ENCODE measurements at places on chromosomes 3 and 15.

GRCh38 chr15:39908186-39908585 lies 11.9 kb downstream of the GPR176 start:
- peak; percentile 81 for DNase-seq

DNA sequence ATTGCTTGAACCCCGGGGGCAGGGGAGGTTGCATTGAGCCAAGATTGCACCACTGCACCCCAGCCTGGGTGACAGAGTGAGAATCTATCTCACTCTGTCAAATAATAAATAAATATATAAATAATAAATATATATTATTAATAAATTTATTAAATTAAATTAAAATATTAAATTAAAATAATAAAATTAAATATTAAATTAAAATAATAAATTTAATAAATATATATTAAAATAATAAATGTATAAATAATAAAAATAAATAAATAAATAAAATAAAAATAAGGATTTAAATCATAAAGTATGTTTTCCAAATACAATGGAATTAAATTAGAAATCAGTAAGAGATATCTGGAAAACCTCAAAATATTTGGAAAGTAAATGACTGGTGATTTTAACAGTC lies 43.3 kb downstream of the ATOSA start:
- no peak for DNase-seq

- no peak for DNase-seq
Measured at GRCh38 chr15:40069178-40070165, 30.5 kb upstream of the SRP14 start.

DNA sequence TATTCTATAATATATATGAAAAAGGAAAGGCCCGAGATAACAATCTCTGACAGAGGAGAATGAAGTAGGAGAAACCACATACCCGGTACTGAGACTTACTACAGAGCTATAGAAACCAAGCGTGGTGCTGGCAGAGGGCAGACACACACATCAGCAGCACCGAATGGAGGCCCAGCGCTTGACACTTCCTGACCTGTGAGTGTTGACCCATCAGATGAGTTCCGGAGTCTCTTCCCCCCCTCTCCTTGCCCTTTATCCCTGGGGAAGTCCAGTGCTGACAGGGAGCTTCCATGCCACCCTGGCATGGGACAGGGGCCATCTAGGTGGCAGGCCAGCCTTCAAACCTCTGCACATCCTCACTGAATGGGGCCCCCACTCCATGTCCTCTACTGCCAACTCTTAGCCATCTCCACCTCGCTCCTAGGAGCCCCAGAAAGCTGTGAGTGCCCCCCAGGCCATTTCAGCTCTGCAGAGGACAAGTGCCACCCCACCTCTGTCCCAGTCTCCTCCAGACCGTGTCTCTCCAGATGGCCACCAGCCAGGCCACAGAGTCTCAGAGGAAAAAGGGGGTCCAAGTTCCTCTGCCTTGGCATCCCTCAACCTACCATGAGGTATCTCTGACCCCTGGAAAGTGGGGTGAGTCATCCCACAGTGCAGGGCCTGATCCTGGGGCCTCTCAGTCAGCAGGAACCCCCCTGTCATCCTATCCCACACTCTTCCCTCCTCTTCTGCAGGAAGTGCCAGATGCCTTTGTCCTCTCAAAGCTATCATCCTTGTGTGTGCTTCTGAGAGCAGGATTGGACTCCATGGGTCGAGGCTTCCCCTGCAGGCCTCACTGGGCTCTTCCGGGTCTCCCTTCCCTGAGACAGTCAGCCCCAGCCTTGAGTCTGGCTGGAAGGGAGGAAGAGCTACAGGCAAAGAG lies 116.5 kb upstream of the ALDH1A3 start:
- no peak for DNase-seq

DNA sequence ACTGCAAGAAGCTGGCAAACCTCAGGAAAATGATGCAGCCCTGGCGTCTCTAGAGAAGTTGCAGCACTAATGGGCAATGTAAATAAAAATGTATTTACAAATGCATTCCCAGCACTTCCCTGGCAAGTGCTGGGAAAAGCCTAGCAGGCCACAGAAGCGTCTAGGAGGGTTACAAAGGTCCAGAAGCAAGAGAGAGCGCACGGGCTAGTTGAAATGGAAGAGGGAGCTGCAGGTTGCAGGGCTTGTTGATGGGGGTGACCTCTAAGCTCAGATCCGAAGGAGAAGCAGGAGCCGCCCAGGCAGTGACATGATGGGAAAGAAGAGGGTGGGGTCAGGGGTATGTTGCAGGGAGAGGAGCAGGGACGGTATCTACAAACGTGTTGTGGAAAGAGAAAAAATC lies 2.7 kb upstream of the KNL1 start:
- DNase-seq, result no peak

- DNase-seq, result no peak
Measured at GRCh38 chr3:127446756-127447155, 143.8 kb downstream of the TPRA1 start.

- DNase-seq, result no peak
Measured at GRCh38 chr15:39156646-39157250, 424.1 kb upstream of the THBS1 start.

GRCh38 chr15:78976691-78977090 lies 31.8 kb upstream of the CTSH start:
- DNase-seq, result no peak

All from AG09309 (cell line).